ENCODE measurements at places on chromosomes 16 and 17.

GRCh38 chr17:74677558-74678466, 34.9 kb downstream of the CD300LF start:
- no peak for DNase-seq

DNA sequence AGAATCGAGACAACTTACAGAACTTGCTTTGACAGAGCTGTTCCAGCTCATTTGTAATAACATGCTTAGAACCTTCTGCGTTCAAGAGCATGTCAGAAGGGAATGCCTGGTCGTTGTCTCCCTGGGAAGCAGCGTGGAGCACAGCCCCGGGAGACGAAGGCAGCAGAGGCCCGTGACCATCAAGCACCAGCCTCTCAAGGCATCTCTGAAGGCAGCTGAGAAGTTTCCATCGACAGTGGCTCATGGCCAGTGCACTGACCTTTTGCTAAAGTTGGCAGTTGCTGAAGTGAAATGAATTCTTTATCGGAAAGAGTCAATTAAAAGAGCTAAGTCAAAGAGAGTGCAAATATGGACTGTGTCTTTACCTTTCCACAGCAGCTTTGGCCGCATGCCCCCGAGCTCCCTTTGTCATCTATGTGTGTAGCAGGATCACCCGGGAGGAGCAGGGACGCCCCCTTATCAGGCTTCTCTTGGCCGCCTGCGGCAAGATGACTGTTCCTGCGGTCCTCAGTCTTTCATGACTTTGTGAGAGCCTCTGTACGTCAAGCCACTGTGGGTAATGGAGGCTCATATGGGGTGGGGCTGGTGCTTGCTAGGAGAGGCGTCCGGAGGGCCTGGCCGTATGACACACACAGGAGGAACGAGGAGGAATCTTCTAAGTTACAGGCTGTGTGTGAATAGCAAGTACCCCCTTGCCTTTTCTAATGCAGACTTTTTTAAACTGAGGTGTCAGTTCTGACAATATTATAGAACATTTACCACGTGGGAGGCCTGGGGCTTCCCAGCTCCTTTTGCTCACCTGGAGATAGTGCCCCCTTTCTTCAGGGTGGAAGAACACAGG, 54.2 kb downstream of the LDHD start:
- peak; percentile 43 for DNase-seq

DNA sequence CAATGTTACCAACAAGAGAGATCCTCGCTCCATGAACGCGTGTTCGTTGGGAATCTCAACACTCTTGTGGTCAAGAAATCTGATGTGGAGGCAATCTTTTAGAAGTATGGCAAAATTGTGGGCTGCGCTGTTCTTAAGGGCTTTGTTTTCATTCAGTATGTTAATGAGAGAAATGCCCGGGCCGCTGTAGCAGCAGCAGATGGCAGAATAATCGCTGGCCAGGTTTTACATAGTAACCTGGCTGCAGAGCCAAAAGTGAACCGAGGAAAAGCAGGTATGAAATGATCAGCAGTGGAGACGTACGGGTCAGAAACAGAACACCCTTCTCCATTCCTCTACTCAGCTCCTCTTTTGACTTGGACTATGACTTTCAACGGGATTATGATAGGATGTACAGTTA, 13.3 kb downstream of the SOCS1 start:
- no peak for DNase-seq

- peak; percentile 23 for DNase-seq
These were observed 1.6 kb downstream of the SEZ6 start for GRCh38 chr17:29004081-29004692.

GRCh38 chr17:45123930-45124796, 8.2 kb downstream of the PLCD3 start:
- DNase-seq = peak; percentile 86

DNA sequence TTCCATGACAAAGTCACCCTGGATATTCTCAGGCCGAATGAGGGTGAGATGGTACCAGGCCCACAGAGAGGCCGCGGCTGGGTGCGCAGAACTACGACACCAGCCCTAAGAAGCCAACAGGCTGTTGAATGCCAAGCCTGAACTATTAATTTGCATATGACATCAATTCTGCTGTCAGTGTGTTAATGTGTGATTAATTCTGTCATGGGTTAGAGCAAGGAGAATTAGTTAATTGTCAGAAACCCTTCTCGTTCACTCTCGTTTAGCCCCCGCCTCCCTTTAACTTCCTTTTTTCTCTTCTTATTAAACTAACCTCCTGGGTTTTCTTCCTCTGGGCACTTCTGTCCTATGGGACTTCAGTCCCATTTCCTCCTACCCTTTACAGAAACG, 123.4 kb downstream of the ZFHX3 start:
- DNase-seq = no peak

DNA sequence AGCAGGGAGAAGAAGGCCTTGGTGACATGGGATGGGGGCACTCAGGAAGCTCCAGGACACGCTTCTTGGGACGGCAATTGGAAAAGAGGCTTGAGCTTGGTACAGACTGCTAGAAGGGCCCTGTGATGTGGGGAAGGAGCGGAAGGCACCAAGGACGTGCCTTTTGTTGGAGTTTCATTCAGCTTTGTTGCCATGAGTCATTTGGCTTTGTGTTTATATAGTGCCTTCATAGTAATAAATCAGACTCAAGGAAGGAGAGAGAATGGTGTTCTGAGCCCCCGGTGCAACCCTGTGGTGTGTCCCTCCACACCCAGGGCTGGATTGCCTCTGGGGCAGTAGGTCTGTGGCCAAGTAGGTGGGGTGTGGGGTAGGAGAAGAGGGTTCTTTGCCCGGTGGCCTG, 7.4 kb upstream of the TBX4 start:
- DNase-seq = peak; percentile 54

- DNase-seq = no peak
These were observed 46.7 kb downstream of the PIPOX start for GRCh38 chr17:29089601-29090044.

DNA sequence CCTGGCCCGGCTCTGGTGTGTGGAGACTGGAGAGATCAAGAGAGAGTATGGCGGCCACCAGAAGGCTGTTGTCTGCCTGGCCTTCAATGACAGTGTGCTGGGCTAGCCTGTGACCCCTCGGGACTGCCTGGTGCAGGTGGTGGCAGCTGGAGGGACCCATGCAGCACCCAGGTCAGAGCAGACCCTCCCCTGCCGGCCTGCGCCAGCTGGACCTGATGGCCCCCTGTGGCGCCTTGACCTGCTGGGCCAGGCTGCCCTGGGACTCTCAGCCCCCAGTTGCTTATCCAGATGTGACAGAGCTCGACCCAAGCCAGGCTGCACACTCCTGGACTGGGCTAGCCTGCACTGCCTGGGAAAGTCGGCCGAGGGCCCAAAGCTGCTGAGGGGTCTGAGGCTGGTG, 1.9 kb downstream of the BRICD5 start:
- DNase-seq = no peak

- no peak for DNase-seq
These were observed 132.6 kb downstream of the PITPNC1 start for GRCh38 chr17:67509390-67510287.

- DNase-seq = no peak
These were observed 32.2 kb downstream of the SLC12A3 start for GRCh38 chr16:56897026-56897799.

- DNase-seq = peak; percentile 80
These were observed 662 bp downstream of the PGS1 start for GRCh38 chr17:78379131-78379491.

GRCh38 chr16:69260506-69260905, 50.6 kb upstream of the VPS4A start:
- no peak for DNase-seq

DNA sequence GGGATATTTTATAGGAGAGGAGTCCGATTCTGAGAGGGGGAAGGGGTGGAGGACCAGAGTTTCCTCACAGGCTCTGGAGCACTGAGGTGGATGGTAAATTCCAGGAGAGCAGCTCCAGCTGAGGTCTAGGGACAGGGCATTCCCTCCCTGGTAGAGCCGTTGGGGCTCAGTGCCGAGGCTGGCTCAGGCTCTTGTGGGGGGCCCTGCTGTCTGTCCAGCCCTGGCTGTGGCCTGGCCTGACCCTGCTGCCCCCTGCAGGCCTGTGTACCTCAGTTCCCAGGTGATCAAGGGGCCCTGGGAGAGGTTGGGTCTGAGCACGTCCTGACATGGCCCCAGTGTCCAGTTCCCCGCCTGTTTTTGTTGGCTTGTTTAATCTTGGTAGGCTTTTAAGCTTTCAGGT, 16.8 kb downstream of the ZNF750 start:
- DNase-seq = no peak

DNA sequence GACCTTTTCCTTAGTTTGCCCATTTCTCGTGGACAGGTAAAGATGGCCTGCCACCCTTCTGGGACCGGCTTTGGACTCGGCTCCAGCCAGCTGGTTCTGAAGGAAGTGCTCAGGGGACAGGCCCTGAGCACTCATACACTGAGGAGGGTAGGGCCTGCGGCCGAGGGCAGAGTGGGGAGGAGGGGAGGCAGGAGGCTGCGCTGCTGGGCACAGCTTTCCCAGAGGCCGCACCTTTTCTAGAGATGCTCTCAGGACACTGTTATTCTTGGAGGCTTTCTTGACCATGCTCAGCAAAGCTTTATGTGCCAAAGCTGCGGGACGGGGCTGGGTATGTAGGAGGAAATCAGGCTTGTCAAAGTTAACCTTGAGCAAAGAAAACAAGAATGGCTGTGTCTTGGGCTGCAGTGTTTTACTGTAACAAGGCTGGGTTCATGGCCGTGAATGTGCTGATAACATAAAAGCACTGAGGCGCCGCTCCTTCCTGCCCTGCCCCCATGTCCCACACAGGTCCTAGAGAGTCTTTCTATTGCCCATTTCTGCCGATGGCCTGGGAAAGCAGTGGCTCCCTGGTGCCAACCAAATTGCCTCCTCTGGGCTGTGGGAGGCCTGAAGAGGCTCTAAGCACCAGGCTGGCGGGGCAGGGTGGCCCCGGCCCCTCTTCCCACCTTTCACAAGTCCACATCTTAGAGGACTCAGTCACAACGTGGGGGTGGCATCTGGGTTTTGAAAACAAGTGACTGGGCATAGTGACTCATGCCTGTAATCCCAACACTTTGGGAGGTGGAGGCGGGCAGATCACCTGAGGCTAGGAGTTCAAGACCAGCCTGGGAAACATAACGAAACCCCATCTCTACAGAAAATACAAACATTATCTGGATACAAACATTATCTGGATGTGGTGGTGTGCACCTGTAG, 22.3 kb upstream of the TIMP2 start:
- no peak for DNase-seq

DNA sequence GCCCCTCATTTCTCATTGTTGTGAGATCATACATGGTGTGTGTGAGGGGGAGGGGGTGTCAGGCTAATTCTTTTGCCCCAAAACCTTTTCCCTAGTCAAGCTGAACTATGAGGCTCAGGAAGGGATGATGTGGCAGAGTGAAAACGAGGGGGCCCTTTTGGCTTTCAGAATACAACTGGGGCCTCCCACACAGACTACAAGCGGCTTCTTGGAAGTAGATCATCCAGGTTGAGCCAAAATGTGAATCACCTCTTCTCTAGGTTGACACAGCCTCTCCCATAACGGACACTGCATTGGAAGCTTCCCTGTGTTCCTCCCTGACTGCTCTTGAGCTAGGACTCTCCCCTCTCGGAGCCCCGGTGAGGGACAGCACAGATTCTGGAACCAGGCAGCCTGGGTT, 2.3 kb upstream of the ALKBH5 start:
- peak; percentile 69 for DNase-seq

- DNase-seq = no peak
These were observed 23.2 kb upstream of the SSTR5 start for GRCh38 chr16:1049113-1049975.

DNA sequence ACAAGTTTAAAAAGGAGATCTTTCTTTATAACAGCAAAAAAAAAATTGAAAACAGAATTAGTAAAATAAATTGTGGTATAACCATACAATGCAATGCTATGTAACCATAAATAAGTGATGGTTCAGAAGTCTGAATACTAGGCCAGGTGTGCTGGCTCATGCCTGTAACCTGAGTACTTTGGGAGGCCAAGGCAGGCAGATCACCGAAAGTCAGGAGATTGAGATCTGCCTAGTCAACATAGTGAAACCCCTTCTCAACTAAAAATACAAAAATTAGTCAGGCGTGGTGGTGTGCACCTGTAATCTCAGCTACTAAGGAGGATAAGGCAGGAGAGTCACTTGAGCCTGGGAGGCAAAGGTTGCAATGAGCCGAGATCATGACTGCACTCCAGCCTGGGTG, 34.6 kb downstream of the CCT6B start:
- no peak for DNase-seq

GRCh38 chr16:12678983-12679382, 124.7 kb downstream of the CPPED1 start:
- DNase-seq = no peak

GRCh38 chr17:35645923-35646322, 58.8 kb downstream of the AP2B1 start:
- peak; percentile 12 for DNase-seq

GRCh38 chr17:31385428-31386285, 5.8 kb upstream of the RAB11FIP4 start:
- no peak for DNase-seq

DNA sequence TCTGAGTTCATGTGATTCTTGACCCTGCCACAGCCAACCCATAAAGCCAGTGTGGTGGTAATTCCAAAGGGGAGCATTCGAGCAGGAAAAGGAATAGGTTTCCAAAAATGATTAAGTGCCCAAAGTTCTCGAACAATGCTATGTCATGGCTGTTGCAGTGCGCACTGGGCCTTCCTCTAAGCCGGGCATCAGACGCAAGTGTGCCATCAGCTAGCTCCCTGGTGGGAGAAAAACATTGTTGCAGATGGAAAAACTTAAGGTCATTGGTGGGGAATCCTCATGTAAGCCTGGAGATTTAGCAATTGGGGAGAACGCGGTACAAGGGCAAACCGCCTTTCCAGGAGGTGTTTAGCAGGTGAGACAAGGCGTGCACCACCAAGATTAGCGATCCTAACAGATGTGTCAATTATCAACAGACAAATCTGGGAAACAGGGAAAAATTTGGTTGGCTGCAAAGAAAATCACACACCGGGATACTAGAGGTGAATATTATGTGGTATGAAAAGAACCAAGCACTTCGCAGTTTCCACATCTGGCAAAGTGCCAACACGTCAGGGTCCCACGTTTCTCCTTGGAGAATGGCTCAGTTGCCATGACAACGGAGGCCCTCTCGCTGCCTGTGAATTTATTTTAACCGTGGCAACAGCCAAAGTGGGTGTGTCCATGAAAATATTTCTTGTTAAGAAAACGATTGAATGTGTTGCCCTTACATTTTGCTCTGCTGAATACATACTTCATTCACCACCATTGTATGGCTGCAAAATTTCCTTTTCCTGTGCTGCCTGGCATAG, 118.5 kb upstream of the CACNG5 start:
- peak; percentile 14 for DNase-seq

- DNase-seq = no peak
These were observed 35.9 kb downstream of the TMEM11 start for GRCh38 chr17:21177854-21178600.

GRCh38 chr16:56198006-56198754, 6.9 kb downstream of the GNAO1 start:
- DNase-seq = no peak

GRCh38 chr17:18928628-18929125, 23.3 kb upstream of the SLC5A10 start:
- no peak for DNase-seq

- no peak for DNase-seq
These were observed 154.0 kb downstream of the TMEM132E start for GRCh38 chr17:34733333-34733732.

Data from astrocyte (in vitro differentiated cells and primary cell).